ENCODE measurements at places on chromosomes 1 and 21.

DNA sequence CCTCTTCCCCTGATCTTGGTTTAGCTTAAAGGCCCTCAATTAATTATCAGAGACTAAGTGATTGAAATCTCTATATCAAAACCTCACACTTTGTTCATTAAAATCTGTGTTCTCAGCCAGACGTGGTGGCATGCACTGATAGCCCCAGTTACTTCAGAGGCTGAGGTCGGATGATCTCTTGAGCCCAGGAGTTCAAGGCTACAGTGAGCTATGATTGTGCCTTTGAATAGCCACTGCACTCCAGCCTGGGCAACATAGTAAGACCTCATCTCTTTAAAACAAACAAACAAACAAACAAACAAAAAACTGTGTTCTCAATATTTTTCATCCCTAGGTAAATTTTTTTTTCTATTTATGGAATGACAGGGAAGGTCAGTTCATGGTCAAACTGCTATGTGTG lies 18.7 kb downstream of the TRMT13 start:
- DNase-seq: no peak

DNA sequence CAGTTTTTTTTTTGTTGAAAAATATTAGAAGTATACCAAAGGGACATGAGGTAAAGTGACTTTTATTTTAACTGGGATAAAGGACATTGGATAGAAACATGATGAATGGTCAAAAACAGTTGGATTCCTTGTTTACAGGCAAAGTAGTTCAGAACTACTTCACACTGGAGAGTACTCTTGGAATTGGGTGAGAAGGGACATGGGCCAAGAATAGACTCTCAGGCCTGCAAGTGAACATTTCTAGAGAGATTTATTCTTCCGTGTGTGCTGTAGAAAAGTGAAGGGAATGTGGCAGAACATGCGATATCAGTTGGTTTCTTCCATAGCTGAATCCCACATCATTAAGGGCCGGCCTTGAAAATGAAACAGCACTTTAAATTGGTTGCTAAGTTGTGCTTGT lies 290.5 kb downstream of the ADGRL2 start:
- DNase-seq: no peak

- DNase-seq: no peak
Observed at GRCh38 chr1:8580566-8580965, 236.9 kb downstream of the RERE start.

GRCh38 chr1:52454779-52455178 lies 50.4 kb downstream of the PRPF38A start:
- no peak for DNase-seq

DNA sequence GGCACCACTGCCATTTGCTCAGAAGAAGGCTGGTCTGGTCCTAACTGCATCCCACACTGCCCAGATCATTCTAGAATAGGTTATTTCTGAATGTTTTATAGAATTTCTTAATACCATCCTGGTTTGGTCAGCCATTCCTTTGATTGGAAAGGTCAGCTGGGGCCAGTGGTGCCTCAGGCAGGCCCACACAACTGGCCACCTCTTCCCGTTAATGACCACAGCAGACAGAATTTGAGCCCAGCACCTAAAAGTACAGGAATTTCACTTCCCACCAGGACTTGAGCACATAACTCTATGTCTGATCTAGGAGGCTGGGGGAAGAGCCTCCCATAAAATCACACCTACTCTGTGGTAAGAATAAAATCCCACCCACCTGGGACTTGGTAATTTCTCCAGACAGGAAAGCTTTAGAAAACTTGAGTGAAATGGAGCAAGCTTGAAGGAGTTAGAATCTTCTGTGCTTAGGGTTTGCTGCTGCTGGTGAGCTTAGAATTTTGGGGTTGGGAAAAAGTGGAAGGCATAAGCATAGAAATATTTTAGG lies 6.6 kb upstream of the PLA2G2C start:
- no peak for DNase-seq

- no peak for DNase-seq
Observed at GRCh38 chr1:89727517-89728312, 93.1 kb upstream of the LRRC8D start.

DNA sequence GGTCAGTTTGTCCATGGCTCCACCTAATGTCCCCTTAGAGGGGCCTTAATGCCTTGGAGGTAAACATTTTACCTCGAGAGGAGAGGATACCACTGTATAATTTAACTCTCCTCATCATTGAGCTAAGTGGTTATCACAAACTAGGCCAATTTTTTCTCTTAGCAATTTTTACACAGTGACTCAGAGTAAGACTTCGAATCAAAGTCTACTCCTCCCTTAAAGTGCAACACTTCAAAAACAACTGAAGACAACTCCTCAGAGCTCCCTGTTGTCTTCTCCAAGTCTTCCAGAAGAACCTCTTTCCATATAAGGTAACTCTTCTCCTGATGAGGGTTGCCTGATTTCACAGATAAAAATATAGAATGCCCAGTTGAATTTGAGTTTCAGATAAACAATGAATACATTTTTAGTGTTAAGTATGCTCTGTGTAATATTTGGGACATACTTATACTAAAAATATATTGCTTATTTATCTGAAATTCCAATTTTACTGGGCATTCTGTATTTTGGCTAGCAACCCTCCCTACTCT lies 4.9 kb upstream of the PTGFRN start:
- no peak for DNase-seq

DNA sequence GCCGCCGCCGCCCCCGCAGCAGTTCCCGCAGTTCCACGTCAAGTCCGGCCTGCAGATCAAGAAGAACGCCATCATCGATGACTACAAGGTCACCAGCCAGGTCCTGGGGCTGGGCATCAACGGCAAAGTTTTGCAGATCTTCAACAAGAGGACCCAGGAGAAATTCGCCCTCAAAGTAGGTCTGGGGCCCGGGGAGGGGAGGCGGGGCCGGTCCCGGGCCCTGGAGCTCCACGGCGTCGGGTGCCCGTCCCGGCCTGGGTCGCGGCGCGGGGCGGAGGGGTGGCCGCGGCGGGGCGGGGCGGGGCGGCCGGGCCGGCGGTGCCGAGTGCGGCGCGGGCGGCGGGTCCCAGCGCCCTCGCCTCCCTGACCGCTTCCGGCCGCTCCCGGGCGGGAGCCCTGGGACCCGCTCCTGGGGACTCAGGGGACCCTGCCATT lies 646 bp downstream of the MAPKAPK2 start:
- DNase-seq: no peak

DNA sequence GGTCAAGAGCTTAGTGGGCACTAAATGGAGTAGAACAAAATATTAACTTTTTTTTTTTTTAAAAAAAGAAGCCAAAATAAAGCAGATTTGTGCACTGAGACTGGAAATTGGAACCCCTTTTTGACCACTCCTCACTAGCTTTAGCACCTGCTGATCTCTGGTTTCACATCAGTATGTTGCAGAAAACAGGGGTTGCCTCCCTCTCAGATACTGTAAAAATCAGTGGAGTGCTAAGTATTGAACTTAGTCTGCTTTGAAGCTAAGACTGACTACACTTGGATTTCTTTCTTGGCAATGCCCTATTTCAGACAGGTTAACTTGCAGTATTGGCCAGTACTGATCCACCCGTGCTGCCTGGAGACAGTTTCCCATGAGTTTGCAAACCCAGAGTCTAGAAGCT lies 2.7 kb upstream of the KIAA0040 start:
- DNase-seq: no peak

DNA sequence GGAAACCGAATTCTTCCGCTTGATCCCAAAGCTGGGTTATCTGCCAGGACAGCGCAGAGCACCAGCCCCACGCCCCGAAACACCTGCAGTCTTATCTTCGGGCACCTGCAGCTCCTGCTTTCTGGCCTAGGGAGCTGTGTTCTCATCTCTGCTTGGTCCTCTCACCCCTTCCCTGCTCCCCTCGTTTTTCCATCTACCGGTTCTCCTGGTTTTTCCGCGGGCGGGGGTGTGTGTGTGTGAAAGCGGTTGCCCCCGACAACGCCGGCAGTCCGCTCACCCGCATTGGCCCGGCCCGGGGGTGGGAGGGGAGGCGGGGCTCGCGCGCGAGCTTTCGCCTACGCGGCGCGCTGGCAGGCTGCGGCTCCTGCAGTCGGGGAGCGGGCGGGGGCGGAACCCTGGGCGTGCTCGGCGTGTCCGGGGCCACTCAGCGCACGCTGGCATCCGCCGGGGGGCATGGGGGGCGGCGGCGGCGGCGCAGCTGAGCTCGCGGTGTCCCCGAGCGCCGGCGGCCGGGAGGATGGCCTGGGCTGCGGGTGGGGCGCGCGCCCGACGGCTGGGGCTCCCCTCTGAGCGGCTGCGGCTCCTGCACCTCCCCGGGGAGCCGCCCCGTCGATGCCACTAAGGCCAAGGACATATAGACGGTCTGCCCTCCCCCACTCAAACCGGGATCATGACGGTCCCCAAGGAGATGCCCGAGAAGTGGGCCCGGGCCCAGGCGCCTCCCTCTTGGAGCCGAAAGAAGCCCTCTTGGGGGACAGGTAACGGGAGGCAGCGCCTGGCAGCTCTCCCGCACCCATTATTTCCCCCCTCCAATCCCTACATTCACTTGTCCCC lies 3.2 kb downstream of the ATP8B2 start:
- no peak for DNase-seq

DNA sequence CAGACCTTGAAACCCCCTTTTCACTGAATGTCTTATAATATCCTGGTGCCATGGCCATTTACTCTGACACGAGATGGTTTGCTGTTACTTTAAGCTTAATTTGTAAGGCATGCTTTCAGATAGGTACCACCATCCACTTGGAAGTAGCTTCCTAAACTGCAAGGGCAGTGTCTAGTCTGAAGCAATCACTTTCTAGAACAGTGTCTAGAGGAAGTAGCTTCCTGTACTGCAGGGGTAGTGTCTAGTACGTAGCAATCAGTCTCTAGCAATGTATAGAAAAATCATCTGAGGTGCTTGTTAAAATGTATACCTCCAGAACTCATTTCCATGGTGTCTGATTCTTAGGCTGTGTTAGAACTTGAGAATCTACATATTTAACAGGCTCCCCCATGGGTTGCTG lies 42.5 kb downstream of the ZBTB40 start:
- DNase-seq: peak; percentile 61

- no peak for DNase-seq
Observed at GRCh38 chr1:98280049-98280448, 359.2 kb upstream of the DPYD start.

DNA sequence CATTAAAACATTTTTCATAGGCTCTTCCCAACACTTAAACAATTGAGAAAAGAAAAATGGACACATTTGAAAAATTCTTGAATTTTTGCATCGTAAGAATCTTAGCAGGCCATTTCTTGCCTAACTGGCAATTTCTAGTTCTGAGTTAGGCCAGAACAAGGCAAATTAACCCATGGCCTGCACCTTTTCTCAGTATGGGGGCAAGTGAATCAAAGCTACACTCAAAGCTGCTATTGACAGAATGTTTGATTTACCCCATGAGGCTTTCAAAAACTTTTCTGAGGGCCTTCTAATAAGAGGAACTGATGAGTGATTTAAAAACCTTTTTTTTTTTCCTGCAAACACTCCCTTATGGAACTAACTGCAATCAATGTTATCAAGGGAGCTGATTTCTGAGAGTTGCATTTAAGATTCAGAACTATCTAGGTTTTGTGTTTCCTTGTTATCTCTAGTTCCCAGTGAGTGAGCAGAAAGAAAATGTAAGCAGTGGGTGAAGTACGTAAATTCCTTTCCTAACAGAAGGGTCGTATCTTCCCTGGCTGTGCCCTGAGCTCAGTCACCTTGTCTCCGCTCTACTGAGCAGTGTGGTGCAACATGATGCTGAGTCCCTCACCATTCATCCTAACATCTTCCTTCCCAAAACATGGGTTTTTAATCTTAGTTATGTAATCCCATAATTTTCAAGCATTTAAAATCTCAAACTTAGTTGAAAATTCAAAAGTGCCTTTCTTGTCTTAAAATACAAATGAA lies 353.7 kb downstream of the DPYD start:
- DNase-seq: no peak

Measured in MV-4-11 (cell line).